Activated CD4-positive, alpha-beta memory T cell treated with anti-CD3 and anti-CD28 coated beads, Interleukin-2, amount 10 ng/mL, durations not matched to agents 7 days and 5 days (primary cell): ENCODE measurements at places on chromosomes 2 and 18. TPM values are rescaled to one million over a fixed set of nuclear protein-coding genes. Genes with fewer than 3 reads are reported as not detected.

GRCh38 chr2:104050656-104051242 is 803.2 kb upstream of the POU3F3 start:
- H3K4me1 ChIP-seq: no peaks in the 10 kb centered on the region
- no peak for DNase-seq
- H3K27me3 ChIP-seq: no peaks in the 10 kb centered on the region
- no peaks in the 10 kb centered on the region for H3K36me3 ChIP-seq

DNA sequence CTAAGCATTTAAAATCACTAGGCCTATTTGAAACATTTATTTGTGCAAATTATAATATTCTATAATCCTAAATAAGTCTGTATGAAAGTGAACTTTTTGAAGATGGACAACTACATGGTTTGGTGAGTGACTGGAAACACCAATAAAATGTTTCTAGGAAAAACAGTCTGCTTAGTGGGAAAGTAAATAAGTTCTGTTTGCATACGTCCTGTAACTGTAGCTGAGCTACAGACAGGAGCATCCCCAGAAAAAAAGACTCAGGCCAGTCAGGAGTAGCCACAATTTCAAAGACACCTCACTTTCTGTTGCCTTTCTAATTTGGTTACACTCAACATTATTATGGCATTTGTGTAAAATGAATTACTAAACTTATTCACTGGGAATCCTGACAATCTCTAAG is 28.4 kb upstream of the KCNJ3 start:
- no peaks in the 10 kb centered on the region for H3K36me3 ChIP-seq
- no peaks in the 10 kb centered on the region for H3K4me1 ChIP-seq
- no peak overlapping the region for H3K27ac ChIP-seq
- DNase-seq: no peak

DNA sequence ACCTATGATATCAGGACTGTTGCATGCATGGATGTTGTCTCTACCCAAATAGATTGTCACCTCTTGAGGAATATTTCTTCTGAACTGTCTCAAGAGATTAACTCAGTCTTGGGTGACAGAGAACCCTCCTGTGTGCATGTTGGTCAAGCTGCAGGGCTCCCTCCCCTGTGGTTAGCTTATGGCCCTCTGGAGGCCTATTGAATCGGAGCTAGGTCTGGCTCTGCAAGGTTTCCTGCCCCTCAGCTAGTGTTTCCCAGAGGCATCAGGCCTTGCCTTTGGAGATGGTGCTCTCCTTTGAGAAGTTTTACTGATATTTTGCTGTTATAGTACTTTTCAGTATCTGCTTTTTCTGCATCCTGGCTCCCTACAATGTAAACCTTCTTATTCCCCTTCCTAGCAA is 769.2 kb upstream of the FAM98A start:
- H3K27me3 ChIP-seq: no peaks in the 10 kb centered on the region
- no peak overlapping the region for H3K27ac ChIP-seq
- no peaks in the 10 kb centered on the region for H3K36me3 ChIP-seq
- H3K4me1 ChIP-seq: no peaks in the 10 kb centered on the region

DNA sequence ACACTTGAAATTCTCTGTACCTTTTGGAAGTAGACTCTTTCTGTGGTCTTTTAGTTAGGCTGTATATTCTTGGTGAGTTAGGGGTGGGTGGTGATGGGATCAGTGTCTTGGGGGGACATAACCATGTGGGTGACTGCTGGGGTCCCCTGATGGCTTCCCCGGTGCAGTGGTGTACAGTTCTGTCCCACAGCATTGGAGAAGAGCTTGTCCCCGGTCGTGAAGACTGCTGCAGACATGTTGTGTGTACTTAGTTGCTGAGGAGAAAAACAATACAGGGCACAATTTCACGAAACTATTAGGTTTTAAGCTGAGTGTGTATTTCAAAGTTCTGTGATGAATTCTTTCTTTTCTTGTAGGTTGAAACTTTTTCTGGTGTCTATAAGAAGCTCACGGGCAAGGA is 5.4 kb downstream of the RPS7 start:
- peaks cover 43% of the 10 kb centered on the region for H3K4me1 ChIP-seq
- peaks cover 70% of the 10 kb centered on the region for H3K36me3 ChIP-seq
- DNase-seq: no peak
- no peak overlapping the region for H3K27ac ChIP-seq
- no peak overlapping the region for H3K4me3 ChIP-seq
- no peaks in the 10 kb centered on the region for H3K27me3 ChIP-seq

GRCh38 chr2:216404010-216404618 is 8.2 kb upstream of the SMARCAL1 start:
- H3K36me3 ChIP-seq: no peaks in the 10 kb centered on the region
- H3K4me3 ChIP-seq: no peak overlapping the region
- H3K27ac ChIP-seq: no peak overlapping the region
- H3K4me1 ChIP-seq: no peaks in the 10 kb centered on the region

- no peak overlapping the region for H3K27ac ChIP-seq
- peaks cover 6% of the 10 kb centered on the region for H3K36me3 ChIP-seq
- no peak for DNase-seq
- H3K27me3 ChIP-seq: peaks cover 85% of the 10 kb centered on the region
- no peak overlapping the region for H3K4me3 ChIP-seq
- H3K4me1 ChIP-seq: peaks cover 19% of the 10 kb centered on the region
These were observed 6.3 kb upstream of the SIX3 start for GRCh38 chr2:44934983-44935728.

DNA sequence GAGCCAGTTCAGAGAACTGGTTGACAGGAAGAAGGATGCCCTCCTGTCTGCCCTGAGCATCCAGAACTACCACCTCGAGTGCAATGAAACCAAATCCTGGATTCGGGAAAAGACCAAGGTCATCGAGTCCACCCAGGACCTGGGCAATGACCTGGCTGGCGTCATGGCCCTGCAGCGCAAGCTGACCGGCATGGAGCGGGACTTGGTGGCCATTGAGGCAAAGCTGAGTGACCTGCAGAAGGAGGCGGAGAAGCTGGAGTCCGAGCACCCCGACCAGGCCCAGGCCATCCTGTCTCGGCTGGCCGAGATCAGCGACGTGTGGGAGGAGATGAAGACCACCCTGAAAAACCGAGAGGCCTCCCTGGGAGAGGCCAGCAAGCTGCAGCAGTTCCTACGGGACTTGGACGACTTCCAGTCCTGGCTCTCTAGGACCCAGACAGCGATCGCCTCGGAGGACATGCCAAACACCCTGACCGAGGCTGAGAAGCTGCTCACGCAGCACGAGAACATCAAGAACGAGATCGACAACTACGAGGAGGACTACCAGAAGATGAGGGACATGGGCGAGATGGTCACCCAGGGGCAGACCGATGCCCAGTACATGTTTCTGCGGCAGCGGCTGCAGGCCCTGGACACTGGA is 92.5 kb upstream of the EML6 start:
- peaks cover 83% of the 10 kb centered on the region for H3K36me3 ChIP-seq
- peaks cover 16% of the 10 kb centered on the region for H3K4me1 ChIP-seq
- no peak overlapping the region for H3K4me3 ChIP-seq
- H3K27ac ChIP-seq: no peak overlapping the region
- H3K27me3 ChIP-seq: no peaks in the 10 kb centered on the region

DNA sequence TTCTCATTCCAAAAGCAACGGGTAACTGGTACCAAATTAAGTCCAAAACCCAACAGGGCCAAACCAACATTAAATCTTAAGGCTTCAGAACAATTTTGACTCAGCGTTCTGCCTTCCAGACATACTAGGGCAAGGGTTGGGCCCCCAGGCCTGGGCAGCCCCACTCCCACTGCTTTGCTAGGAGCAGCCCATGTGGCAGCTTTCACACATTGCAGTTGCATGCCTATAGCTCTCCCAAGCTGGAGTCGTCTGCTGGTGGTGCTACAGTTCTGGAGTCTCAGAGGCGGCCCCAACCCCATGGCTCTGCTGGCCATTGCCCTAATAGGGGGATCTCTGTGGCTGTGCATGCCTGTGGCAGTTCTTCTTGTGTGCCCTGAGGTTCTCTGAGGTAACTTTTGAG is 37.6 kb upstream of the CD226 start:
- no peak overlapping the region for H3K4me3 ChIP-seq
- peaks cover 26% of the 10 kb centered on the region for H3K4me1 ChIP-seq
- DNase-seq: no peak
- no peak overlapping the region for H3K27ac ChIP-seq
- H3K27me3 ChIP-seq: no peaks in the 10 kb centered on the region
- peaks cover 42% of the 10 kb centered on the region for H3K36me3 ChIP-seq

- no peaks in the 10 kb centered on the region for H3K27me3 ChIP-seq
- DNase-seq: no peak
- H3K4me1 ChIP-seq: peaks cover 85% of the 10 kb centered on the region
These were observed 115.1 kb downstream of the ANKRD44 start for GRCh38 chr2:197195518-197195917.

GRCh38 chr2:145530653-145531052 is 1010.7 kb upstream of the ZEB2 start:
- no peaks in the 10 kb centered on the region for H3K27me3 ChIP-seq
- H3K27ac ChIP-seq: no peak overlapping the region
- no peak for DNase-seq
- H3K4me1 ChIP-seq: no peaks in the 10 kb centered on the region
- H3K36me3 ChIP-seq: no peaks in the 10 kb centered on the region

Gene IER3IP1
- total RNA-seq: 10.1 TPM

Gene WBP1
- total RNA-seq: 58.3 TPM

Gene PIEZO2
- not detected for total RNA-seq

Gene FZD7
- total RNA-seq: 0.60 TPM

Gene CPO
- total RNA-seq: not detected
